ENCODE measurements at places on chromosomes 5 and 9. TPM values are rescaled to one million over a fixed set of nuclear protein-coding genes. Genes with fewer than 3 reads are reported as not detected.

DNA sequence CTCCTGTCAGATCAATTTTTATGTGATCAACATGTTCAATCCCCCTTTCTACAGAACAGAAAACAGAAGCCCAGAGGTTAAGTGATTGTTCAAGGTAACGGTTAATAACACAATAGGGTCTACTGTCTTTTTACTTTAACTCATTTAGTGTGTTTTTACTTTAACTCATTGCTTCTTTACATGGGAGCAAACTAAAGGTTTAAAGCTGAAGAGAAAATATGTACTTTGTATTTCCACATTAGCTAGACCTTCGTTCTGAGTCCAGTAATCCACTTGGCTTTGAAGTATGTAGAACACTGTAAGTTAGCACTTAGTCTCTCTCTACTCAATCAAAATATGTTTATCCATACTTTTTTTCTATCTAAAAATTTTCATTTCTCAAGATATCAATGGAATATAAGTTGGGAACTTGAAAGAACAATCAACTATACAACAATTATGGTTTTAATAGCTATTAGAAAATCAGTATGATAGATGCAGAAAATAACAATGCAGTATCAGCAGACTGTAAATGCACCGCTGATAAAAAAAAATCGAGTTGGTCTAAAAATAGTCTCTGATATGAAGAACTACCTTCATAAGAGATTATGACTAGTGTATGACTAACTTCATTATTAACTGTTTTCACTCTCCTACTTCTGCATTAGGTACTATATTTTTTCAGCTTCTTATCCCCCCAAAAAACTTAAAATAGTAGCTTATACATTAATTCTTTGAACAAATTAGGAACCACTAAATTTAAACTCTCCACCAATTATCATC, 20.6 kb downstream of the PGGT1B start:
- DNase-seq, result no peak

SPINK7 gene
- total RNA-seq, result not detected

PSD2 gene
- 0.15 TPM for total RNA-seq

- no peak for DNase-seq
Observed at GRCh38 chr5:145500710-145501109, 334.4 kb downstream of the PRELID2 start.

- DNase-seq, result no peak
Observed at GRCh38 chr9:132892400-132892799, 13.7 kb downstream of the SPACA9 start.

SEMA6A gene
- 180 TPM for total RNA-seq
